CD4-positive, alpha-beta T cell treated with Interleukin-4 for 4 hours (primary cell): ENCODE measurements at places on chromosomes 11 and 22.
A peak's percentile ranks its signal among the peaks of the same experiment; 100 is the strongest.

DNA sequence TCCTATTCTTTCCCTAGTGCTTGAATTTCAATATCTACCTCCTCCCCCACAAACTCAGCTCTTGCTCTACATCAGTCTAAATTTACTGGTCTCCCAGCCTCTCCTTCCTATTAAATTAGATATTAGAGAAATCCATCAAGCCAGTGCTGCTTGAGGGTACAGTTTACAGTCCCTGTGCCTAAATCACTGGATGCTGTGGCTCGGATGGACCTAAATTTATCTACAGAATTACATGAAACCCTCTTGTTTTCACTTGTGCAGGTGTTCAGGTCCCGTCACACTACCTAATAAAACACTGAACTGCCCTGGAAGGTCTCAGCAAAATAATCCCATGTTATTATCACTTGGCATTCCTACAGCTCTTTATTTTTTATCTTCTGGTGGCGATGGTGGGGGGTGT lies 134.7 kb upstream of the E2F8 start:
- DNase-seq = no peak

GRCh38 chr11:68707527-68707926 lies 23.2 kb downstream of the GAL start:
- DNase-seq = no peak

DNA sequence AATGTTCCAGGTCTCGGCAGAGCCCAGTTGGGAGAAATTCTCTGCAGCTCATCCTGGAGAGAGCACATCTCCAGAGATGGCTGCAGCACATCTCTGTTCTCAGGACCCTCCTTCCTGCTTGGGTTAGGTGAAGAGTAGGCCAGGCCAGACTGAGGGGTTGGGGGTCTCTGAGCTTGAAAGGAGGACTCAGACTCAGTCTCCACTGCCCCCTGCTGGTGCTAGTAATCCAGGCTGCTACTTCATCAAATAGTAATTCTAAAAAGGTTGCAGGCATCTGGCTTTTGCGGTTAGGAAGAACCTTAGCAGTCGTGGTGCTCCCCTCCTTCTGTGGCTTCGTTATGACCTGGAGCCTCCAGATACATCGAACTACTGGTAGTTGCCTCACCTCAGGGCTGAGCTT lies 9.7 kb downstream of the TUB start:
- DNase-seq = no peak

- peak; percentile 22 for DNase-seq
These were observed 7.3 kb downstream of the TANGO2 start for GRCh38 chr22:20027966-20028854.

- DNase-seq = no peak
These were observed 1.4 kb downstream of the KCNC1 start for GRCh38 chr11:17735818-17736578.

DNA sequence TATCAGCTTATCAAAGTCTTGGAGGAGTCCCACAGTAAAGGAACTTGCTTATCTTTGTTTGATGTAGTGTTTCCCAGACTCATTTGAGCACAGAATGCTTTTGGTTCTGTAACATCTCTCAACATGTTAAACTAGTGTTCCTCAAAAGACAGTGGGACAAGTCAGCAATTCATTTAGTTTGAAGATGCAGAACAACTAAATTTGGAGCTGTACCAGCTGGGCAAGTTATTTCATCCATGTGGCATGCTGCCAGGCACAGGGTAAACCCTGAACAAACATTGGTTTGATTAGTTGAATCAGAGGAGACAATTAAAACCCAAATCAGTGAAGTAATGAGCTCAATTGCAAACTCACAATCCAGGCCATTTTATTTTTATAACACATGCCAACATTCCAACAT lies 141.2 kb downstream of the CSNK2A3 start:
- DNase-seq = no peak

DNA sequence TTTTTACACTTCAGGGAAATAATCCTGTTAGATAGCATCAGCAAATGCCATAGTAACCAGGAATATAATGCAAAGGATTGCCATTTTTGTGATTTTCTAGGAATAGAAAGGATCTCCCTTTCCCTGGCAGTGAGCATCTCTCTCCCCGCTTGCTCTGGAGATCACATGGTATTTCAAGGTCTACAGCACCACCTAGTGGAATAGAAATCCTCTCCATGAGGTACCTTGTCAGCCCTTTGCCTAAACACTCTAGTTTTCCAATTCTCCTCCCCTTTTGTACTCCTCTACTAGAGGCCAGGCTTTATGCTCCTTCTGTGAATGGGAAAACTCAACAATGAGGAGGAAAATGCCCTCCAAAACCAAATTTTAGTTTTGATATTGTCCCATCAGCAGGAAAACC lies 78.4 kb downstream of the XRRA1 start:
- DNase-seq = peak; percentile 13

DNA sequence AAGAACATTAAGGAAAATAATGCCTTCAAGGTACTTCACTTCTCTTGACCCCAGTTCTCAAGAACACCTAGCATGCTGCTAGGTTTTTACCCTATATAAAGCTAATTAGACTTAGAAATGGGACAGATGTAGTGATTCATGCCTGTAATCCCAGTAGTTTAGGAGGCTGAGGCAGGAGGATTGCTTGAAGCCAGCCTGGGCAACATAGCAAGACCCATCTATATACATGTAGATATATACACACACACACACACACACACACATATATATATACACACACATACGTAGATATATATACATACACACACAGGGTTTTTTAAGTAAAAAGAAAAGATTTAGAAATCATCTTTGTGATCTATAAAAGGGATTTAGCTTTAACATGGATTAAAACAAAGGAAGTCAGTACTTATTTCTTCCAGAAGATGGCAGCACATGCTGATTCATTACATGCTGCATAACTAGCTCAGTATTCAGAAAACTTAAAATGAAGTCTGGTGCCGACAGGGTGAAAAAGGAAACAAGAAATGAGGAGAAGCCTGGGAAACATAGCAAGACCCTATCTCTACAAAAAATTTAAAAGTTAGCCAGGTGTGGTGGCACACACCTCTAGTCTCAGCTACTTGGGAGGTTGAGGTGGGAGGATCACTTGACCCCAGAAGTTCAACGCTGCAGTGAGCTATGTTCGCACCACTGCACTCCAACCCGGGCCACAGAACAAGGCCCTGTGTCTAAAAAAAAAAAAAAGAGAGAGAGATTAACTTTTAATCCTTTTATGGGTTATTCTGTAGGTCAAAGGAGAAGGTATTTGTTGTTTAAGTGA lies 28.5 kb upstream of the RBX1 start:
- peak; percentile 76 for DNase-seq

- no peak for DNase-seq
These were observed 144.1 kb downstream of the CTTN start for GRCh38 chr11:70542406-70542805.

GRCh38 chr11:45105233-45105983 lies 41.0 kb upstream of the PRDM11 start:
- peak; percentile 61 for DNase-seq

GRCh38 chr11:116813781-116814471 lies 9.2 kb downstream of the APOA4 start:
- DNase-seq = no peak

GRCh38 chr22:43343262-43343669 lies at the start of gene SCUBE1:
TSS of gene SCUBE1 (minus strand) at chr22:43343372. CDS start at chr22:43343261, 111 bp downstream.
- peak; percentile 18 for DNase-seq

DNA sequence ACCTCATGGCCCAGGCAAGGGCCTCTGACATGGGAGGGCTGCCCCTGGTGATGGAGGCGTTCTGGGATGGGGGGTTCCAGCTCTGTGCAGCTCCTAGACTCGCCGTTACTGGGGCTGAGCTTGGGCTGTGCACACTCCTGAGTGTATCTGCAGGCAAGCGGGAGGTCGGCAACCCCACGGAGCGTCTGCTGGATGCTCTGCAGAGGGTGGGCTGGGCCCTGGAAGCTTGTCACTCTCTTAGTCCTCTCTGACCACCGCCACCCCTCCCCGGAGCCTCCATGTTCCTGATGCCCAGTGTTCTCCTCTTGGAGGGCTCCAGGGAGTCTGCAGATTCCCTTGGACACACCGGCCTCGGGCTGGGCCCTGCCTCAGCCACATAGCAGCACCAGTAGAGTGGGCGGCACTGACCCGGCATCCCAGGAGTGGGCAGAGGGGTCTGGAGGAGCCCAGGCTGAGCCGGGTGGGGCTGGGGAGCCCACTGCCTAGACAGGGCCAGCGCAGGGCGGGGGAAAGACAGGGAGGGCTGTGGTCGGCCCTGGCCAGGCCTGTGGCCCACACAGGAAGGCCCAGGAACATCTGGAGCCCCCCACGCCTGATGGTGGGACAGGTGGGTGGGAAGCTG lies 20.6 kb upstream of the MUC5B start:
- DNase-seq = no peak

GRCh38 chr11:86152006-86152862 lies 83.3 kb upstream of the PICALM start:
- no peak for DNase-seq

GRCh38 chr11:76807206-76807875 lies 24.2 kb downstream of the TSKU start:
- DNase-seq = peak; percentile 44

- no peak for DNase-seq
These were observed 163.0 kb downstream of the KIRREL3 start for GRCh38 chr11:126837581-126837980.

GRCh38 chr11:128208329-128209137 lies 378.8 kb downstream of the ETS1 start:
- DNase-seq = no peak

- DNase-seq = no peak
These were observed 4.6 kb upstream of the ACCSL start for GRCh38 chr11:44043157-44043556.

DNA sequence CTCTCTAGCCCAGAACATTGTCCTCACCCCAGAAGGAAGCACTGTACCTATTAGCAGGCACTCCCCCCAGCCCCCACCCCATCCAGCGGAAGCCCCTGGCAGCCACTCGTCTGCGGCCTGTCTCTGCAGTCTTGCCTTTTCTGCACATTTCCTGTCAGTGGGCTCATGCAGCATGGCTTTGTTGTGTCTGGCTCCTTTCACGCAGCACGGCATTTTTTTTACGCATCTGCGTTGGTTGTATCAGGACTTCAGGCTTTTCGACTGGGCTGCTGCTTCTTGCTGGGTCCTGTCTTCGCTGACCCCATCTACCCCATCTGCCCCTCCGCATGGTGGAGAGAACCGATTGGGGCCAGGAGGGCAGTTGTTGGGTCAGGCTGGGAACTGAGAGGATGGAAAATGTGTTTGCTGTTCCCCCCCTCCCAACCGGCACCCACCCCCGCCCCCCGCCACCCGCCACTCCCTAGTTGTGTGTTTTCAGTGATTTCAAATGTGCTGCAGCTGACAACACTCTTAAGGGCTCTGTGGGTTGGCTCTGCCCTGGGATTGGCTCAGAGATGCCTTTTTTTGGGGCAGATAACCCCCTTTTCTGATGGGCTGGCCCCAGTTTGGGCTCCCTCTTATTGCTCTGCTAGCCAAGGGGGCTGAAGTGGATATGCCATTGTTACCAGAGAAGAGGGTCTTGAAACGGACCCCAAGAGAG lies 110.0 kb downstream of the KIAA1671 start:
- DNase-seq = peak; percentile 89

- no peak for DNase-seq
These were observed 6.2 kb downstream of the MRGPRD start for GRCh38 chr11:68974421-68975194.

DNA sequence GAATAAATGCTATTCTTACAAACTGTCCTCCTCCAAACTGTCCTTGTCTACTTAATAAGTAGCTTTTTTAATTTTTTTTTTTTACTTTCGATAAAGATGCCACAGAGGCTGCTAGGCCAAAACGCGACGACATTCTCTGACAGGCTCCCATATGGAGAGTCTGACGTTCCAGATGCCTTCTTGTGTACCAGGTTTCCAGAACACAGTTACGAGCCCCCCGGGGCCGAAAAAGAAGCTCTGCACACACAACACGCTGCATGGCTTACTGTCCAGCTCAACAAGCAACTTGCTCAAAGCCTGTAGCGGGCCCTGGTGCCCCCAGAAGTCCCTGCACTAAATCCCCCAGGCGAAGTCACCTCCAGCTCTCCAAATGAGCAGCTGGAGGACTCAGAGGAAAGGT lies 39.3 kb downstream of the LARGE1 start:
- no peak for DNase-seq

GRCh38 chr11:109553284-109553683 lies 131.3 kb downstream of the C11orf87 start:
- no peak for DNase-seq
